ENCODE measurements at places on chromosomes 1 and 21.
A peak's percentile ranks its signal among the peaks of the same experiment; 100 is the strongest.

- no peak for DNase-seq
Observed at GRCh38 chr1:195495720-195496635, 1112.3 kb downstream of the KCNT2 start.

DNA sequence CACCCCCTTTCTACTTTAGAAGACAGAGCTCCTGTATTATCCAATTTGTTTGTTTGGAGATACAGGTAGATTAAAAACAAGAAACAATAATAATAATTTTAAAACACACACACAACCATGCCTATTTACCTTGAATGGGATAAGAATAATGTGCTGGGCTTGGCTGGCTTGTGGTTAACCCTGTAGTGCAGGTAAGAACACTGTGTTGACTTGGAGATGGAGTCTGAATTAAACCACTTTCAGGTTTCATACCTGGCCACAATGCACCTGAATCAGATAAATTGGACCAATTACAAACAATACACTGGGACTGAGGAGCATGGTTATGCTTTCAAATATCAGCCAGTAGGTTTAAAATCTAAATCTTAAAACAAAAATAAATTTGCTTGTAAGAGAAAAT lies 60.8 kb downstream of the EYA3 start:
- no peak for DNase-seq

- DNase-seq: no peak
Observed at GRCh38 chr1:29649189-29650040, 413.1 kb downstream of the PTPRU start.

DNA sequence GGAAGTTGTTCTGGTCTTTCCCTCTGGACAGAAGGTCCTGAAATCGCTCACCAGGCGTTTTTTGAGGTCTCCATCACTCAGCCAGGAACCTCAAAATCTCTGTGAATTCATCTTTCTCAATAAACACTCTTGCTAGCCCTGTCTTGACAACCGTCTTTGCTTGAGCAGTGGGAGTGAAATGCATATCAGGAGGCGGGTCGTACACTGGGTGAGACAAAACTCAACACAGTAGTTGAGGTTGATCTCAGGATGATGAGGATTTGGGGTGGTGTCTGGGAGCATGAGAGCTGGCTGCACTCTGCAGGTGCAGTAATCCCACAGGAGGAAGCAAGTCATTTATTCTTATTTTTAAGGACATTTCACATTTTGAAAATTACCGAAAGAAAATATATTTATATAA lies 1.9 kb downstream of the GPR25 start:
- DNase-seq: no peak

GRCh38 chr1:102435483-102435882 lies 438.8 kb upstream of the OLFM3 start:
- DNase-seq: no peak

GRCh38 chr1:61591351-61591750 lies 133.6 kb downstream of the TM2D1 start:
- no peak for DNase-seq

DNA sequence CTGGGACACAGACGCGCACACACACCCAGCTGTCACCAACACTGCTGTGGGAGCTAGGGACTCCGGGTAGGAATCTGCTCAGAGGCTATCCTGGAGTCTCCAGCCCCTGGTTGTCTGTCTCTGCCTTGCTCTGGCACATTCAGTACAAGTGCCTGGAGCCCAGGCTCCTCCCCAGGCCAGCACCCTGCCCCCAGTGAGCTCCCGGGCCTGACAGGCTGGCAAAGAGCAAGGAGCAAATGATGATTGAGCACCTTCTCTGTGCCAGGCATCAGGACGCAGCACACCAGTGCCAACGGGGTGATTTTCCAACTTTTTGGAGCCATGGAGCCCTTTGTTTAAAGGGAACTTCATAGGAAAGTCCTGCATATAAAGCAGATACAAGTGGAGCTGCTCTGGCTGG lies 6.5 kb downstream of the CNTN2 start:
- no peak for DNase-seq

DNA sequence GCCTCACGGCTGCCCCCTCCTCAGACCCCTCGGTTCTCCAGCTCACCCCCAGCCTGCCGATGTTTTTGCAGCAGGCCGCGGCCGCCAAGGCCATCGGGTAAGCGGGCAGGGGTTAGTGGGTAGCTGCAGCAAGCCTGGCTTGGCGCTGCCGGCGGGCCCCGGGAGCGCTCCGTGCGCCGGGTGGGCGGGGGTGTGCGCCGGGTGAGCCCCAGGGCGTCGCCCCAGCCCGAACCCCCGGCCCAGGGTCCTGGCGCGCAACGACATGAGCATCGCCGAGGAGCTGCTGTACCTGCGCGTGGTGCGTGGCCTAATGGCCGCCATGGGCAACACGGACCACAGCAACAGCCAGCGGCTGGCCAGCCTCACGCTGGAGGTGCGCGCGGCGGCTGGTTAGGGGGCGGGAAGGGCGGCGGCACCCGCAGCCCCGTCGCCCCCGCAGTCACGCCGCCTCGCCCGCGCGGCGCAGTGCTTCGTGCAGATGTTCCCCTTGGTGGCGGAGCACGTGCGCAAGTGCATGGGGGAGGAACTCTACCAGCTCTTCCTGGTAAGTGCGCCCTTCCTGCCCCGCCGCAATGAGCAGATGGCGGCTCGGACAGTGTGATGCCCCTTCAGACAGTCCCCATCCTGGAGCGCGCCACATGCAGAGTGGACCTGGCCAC lies 6.5 kb downstream of the RNU5D-1 start:
- no peak for DNase-seq

DNA sequence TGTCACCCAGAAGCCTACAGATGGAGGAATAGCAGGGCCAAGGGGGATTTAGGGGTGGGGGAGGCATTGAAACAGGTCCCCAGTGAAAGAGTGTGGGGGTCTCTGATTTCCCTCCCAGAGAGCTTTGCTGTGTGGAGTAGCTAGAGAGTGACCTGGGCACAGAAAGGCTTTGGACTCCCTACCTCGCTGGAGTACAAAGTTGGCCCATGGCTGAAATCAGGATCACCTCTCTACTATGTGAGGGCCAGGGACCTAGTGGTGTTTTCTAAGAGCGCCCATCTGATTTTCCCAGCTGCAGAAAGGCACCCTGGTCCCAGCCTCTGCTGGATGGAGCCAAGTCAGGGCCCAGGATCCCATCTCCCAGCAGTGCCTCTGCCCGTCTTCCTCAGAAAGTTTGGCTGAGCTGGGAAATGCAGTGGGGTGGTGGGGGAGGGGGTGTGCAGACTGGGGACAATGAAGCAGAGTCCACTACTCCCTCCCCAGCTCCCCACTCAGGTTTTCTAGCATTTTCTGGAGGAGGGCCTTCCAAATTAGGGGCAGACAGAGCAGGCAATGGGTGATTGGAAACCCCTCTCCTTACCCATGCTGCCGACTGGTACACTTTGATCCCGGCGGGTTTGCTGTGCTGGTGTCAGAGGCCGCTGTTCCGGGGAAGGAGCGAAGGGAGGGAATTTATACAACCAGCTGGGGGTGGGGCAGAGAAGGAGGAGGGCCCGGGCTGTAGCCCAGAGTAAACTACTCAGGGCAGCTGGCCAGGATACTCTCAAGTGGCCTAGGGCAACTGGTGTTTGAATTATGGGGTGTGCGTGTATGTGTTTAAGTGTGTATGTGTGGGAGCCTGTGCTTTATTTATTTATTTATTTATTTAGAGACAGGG lies at the start of gene SELENBP1:
Gene SELENBP1 (minus strand): TSS at position 648 of the 877 bp plus-strand sequence. CDS start 64 bp downstream, at position 584.
- peak; percentile 91 for DNase-seq

DNA sequence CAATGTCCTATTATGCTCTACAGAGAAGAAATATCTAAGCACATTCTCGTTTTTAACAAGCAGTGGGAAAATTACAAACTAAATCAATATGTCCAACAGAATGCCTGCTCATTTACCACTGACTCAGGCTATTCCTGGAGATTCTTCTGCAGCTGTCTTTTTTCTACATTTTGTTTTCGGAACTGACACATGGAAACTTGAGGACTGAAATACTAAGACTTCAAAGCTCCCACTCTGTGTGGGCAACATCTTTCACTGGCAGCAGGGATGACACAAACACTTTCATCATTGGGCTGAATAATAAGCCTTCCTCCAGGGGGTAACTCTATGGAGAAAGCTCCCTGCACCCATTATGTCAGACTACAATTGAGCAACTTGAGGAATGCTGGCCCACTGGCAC lies 175.5 kb upstream of the NCAM2 start:
- no peak for DNase-seq

GRCh38 chr1:25711555-25712298 lies 88.3 kb upstream of the SELENON start:
- DNase-seq: peak; percentile 62

DNA sequence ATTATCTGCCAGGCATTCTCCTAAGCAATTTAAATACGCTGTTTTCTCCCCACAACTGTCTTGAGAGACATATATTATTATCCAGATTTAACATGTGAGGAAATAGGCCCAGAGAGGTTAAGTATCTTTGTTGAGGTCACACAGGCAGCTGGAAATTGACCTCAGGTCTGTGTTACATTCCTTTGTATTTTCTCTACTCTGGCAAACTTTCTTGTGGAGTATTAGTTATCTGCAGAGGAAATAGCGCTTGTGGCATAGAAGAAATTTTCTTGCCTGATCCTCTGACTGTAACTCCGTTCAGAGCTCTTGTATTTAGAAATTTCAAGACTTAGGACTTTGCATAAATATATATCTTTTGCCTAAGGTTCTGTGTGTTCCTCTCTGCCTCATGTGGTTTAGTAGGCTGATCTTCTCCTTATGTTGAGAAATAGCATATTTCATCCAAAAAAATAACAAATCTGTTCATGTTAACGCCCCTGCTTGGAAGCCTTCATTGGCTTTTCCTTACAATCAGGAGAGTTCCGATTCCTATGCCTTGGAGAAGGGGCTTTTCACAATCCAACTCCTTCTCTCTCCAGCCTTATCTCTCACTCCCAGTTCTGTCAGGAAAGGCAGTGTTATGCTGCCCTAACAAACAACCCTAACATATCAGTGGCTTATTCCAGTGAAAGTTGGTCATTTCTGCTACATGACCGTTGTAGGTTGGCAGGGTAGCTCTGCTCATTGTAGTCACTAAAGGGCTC lies 2.5 kb upstream of the JUN start:
- peak; percentile 43 for DNase-seq

DNA sequence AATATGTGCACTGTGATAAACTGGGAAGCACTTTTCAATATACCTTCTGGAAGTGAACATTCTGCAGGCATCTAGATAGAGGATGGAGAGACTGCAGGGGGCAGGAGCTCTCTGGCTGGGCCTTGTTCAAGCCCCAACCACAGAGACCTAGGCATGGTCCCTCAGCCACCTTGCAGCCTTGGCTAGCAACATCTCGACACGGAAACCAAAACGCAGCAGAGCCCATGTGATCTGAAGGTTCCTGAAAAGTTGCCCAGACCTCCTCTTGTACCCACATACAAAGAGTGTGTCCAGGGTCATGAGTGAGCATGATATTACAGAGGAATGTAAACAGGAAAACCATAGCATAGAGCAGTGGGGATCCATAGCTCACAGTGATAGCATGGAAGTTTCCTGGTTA lies 33.1 kb upstream of the SAMD11 start:
- DNase-seq: peak; percentile 34

DNA sequence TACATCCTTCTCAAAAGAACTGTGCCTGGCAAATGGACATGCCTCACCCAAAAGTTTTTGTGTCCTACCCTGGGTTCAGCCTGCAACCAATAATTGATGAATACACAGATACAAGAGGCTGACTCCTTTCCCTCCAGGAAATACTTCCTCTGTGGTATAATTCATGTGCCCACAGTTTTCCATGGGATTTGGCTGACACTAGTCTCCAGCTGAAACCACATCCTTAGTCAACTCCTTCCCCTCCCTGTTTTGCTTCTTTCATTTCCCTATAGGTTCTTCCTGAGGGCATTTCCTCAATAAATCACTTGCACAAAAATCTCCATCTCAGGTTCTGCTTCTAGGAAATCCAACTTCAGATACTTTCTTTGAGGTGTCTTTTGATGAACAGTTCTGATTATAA lies 436.6 kb upstream of the C1orf87 start:
- no peak for DNase-seq

DNA sequence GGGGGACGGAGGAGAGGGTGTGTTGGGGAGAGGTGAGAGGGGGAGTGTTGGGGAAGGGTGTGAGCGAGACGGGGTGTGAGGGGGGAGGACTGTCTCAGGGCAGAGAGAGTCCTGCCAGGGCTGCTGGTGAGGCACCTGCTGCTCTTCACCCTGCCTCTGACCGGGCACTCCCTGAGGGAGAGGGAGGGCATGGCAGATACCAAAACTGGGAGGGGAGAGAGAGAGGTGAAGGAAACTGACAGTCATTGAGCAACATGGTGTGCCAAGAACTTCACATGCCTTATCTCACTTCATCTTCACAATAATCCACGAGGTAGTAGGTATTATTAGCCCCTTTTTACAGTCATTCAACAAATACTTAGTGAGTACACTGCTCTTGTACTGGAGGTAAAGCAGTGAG lies 61.3 kb upstream of the ARTN start:
- no peak for DNase-seq

- DNase-seq: peak; percentile 15
Observed at GRCh38 chr1:205091043-205091740, 6.9 kb upstream of the TMEM81 start.

- DNase-seq: no peak
Observed at GRCh38 chr1:221839321-221839720, 97.4 kb upstream of the DUSP10 start.

DNA sequence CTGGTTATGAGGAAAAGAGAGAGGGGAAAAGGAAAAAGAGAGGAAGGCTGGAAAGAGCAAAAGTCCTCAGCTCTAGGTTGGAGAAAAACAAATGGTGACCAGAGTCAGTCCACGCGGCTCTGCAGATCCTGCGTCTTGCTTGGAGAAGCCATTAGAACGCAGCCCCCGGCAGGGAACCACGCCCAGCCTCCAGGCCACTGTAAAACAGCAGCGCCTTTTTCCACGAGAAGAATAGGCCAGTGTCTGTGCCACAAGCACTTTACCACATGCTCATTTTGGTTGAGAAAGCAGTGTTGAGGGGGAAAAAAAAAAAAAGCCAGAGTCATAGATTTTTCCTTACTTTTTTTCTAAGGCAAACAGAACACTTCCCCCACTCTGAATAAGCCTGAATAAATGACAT lies 846.9 kb upstream of the ADAMTS5 start:
- no peak for DNase-seq

DNA sequence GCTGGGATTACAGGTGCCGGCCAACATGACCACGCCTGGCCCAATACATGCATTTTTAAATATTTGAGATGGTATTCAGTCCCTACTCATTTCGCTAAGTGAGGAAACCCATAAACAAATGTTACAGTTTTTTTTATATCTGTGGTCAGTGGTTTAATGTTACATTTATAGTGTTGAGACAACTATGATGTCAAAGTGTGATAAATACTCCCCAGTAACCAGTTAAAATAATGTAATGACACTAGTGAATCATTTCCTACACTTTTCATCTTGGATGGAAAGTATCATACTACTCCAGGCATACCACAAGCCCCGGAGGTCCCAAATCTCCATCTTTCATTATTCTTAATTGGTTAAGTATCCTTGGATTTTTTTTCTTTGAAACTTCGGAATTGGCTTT lies 87.5 kb upstream of the KIF26B start:
- no peak for DNase-seq

GRCh38 chr1:239831577-239832355 lies 259.9 kb upstream of the FMN2 start:
- DNase-seq: no peak

Data from mesenchymal stem cell (in vitro differentiated cells and primary cell).